NCI-H1048 (cell line): ENCODE measurements at places on chromosomes 12 and 14.

- DNase-seq = no peak
Observed at GRCh38 chr12:18646286-18646890, 91.4 kb downstream of the PLCZ1 start.

DNA sequence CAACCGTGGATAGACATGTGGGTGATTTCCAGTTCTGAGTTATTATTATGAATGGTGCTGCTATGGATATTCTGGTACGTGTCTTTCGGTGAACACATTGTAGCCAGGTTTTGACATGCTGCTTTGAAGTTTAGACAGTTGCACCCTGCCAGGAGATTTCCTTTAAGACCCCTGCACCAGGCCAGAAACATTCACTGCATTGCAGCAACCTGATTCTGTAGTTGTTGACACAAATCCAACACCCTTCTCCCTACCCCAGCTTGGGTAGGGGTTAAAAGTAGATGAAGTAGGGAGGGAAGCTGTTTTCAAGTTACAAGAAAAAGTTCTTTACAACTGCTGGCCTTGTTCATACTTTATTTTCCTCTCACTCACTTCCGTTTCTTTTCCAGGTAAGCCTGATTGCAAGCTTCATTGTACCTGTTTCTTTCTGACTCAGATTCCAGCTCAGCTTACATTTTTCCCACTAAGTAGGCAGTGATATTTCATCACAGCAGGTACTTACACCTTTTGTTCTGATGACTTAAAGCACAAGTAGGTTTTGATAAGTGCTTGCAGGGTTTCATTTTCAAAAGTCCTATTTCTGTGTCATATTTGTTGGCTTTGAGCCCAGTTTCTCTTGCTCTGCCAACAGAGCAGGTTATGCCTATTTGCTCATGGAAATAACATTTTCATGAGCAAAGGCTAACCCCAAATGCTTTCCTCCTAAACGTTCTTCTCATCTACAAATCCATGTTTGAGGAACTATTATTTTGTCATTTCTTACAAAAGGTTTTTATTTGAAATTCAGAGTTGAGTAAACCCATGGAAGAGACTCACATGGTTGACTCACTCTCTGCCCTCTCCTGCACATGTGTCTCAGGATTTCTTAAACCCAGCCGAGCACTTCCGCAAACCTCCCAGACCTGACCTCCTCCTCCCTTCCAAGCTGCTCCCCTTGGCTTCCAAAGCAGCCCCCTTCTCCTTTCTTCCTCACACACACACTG is 12.1 kb upstream of the LTA4H start:
- no peak for DNase-seq

DNA sequence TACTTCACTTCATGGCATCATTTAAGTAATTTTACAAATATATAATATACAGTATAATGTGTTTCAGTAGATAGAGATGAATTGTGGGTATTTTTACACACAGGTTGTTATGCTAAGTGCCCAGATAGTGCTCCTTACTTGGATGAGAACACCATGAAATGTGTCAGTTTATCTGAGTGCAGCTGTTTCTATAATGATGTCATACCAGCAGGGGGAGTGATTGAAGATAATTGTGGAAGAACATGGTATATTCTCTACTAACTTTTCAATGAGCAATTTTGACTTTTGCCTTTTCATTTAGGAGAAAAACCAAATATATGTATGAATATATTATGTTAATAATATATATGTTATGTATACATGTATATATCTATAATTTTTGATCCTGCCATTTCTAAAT is 221.6 kb downstream of the LRRK2 start:
- DNase-seq = no peak

GRCh38 chr12:53995378-53996239 is 4.4 kb upstream of the HOXC9 start:
- no peak for DNase-seq

DNA sequence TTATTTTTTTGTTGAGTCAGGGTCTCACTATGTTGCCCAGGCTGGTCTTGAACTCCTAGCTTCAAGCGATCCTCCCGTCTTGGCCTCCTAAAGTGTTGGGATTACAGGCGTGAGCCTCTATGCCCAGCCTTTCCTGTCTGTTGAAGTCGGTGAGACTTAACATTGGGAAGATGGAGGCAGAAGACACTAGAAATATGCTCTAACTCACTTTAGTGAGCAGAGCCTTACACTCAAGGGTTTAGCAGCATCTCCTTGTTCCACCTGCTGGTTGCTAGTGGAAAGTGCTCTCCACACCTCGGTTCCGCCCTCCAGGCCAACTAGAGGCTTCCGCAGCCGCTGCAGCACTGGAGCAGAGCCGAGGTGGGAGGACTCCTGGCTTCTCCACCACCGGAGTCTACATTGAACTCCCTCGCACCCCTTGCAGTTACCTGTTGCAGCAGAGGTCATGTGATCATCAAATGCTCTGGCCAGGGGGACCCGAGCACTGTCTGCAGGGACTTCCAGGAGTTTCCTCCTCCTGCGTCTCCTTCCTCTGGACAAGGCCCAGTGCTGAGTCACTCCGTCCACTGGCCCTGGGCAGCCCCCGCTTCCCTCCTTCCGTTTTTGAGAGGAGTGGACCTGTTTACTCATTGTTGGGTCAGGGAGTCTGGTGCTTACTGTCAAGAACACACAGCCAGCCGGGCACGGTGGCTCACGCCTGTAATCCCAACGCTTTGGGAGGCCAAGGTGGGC is 9.4 kb upstream of the HVCN1 start:
- DNase-seq = no peak

DNA sequence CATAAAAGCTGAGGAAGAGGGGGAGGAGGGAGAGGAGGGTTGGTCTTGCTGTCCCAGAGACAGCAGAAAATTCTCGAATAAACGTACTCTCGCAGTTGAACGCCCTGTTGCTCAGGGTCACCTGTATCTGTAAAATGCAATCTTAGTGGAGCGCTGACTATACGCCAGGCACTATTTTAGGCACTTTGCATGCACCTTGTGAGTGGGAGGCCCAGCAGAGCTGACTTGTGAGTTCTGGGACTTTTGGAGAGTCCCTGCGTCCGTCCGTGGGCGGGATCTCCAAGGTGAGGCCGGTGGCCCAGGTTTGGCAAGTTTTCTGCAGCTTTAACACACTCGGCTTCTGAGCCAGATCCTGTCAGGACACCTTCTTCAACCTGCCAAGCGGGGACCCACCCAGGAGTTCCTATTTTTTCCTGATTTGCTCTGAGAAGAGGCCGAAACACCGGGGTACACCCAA is 32.5 kb upstream of the PLEKHG6 start:
- no peak for DNase-seq

- DNase-seq = no peak
Observed at GRCh38 chr12:131106349-131106941, 152.7 kb downstream of the ADGRD1 start.

DNA sequence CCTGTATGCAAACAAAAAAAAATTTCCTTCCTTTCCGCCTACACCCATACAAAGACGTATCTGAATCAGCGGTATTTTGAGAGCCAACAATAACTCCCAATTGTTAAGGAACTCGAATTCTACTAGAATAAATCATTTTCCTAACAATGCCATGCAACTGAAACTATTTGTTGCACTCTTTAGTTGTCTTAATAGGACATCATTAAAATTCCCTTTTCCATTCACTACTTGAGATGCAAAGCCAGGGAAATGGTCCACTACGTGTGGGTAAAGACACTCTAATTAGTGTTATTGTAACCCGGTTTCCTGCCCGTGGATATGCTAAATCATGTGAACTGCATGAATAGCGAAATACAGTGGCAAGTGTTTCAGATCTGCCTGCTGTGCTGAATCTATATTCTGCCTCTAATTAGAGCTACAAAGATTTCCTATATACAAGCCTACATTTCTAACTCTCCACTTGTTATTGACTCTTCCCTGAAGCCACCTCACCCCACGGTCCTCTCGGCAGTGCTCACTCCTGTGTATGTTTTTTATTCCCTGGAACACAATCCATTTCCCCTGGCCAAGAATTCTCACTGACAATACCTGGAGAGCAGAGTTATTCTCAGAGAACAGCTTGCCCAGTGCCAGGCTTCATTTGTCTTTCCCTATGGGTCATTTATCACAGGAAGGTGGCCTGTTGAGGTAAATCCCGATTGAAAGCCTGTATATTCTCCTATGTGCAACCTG is 168.3 kb downstream of the PAWR start:
- no peak for DNase-seq

DNA sequence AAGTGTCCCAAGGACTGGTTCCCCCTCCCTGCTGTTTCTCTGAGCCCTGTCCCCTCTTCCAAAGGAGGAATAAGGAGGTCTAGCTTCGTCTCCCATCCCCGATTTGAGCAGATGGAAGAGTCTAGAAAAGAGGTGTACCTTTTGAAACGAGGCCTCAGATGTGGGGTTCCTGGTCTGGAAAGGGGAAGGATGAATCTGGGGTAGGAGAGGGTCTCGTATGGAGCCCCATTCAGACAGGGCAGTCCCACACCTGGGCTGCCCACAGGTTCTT is 13.3 kb downstream of the MEG3 start:
- no peak for DNase-seq

DNA sequence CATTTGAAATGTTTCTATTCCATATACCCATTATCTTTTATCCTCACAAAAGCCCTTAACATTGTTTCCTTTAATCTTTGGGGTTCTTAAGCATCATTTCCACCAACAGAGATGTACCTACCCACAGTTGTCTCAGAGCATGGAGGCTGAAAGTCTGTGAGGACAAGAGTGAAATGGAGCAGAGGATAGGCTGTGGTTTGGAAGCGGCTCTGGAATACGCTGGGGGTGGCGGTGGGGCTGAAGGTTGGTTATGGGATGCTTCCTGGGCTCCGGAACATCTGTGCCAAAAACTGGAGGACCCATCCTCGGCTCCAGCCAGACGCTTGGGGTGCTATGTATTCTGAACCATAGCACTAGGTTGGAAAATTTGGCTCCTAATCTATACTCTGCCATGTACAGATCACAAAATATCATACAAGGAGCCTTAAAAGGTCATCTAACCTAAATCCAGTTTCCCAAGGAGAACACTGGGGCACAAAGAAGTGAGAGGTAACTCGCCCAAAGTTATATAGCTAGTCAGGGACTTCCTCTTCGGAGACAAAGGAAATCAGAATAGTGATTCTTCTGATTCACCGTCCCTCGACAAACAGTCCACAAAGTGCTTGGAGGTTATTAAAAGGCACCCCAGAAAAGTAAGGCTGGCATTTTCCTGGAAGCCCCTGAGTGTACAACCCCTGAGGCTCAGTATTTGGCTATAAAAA is 2.5 kb downstream of the PPP1R3E start:
- DNase-seq = no peak

GRCh38 chr14:56160088-56160487 is 41.9 kb downstream of the PELI2 start:
- no peak for DNase-seq

GRCh38 chr14:23377198-23377550 is 328 bp downstream of the CMTM5 start:
- DNase-seq = no peak

GRCh38 chr14:51609955-51610283 is 41.8 kb upstream of the FRMD6 start:
- no peak for DNase-seq

- no peak for DNase-seq
Observed at GRCh38 chr12:42135259-42135814, 9.3 kb downstream of the GXYLT1 start.

GRCh38 chr14:34620839-34621238 is 9.1 kb downstream of the SNX6 start:
- no peak for DNase-seq
